Putamen (tissue), 1 donor: ENCODE measurements at places on chromosomes 1 and 21.

DNA sequence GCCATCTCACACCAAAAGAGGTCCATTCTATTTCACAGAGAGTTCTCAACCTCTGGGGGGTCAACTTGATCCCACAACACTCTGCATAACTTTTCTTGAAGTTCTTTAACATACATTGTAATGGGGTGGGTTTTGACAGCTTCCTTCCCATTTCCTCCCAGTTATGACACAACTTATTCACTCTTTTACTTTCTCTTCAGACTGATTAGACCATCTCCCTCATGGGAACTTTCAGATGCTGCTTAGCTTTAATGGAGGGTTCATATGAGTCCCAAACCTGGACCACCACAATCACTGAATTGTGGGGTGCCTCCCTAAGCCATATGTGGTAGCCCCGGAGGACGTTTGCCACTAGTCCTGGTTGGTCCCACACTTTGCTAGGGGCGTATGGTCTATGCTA is 28.3 kb upstream of the KCNJ15 start:
- DNase-seq = no peak

DNA sequence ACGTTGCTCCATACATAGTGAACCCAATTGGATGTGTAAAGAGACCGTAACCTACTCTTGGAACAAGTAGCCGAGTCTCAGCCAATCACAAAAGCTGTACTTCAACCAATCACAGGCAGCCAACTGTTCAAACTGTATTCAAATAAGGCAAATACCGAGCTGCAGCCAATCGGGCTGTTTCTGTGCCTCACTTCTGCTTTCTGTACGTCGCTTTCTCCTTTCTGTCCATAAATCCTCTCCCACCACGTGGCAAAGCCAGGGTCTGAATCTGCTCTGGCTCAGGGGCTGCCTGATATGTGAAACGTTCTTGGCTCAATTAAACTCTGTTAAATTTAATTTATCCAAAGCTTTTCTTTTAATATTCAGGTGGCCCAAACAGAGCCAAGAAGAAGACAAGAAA is 210.3 kb downstream of the URB2 start:
- DNase-seq = no peak

GRCh38 chr1:229440851-229441537 is 7.1 kb upstream of the ACTA1 start:
- DNase-seq = no peak

GRCh38 chr1:16012590-16013219 is 5.1 kb downstream of the HSPB7 start:
- DNase-seq = no peak

DNA sequence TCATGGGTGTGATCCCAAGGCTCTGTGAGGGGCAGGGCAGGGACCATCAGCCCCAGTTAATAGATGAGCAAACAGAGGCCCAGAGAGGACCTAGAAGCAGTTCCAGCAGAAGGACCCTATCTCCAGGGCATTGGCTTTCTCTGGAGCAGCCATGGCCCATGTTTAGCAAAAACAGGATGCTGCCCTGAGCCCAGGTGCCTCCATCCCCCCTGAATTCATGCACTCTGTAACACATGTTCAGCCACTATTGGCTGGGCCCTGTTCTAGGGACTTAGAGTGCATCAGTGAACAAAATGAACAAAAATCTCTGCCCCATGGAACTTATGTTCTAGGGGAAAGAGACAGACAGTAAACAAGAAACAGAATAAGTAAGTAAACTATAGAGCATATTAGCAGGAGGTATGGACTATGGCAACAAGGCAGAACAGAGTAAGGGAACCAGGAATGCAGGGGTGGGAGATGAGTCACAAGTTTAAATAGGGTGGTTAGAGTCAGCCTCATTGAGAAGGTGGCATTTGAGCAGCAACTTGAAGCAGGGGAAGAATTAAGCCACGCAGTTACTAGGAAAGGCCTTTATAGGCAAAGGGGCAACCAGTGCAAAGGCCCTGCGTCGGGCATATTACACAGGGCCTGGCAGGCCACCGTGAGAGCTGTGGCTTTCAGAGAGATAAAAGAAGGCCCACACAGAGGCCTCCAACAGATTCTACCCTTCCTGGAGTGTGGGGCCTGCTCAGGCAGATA is 185.9 kb upstream of the EDN2 start:
- DNase-seq = peak; percentile 46
